ENCODE measurements at places on chromosomes 1 and 21. TPM values are rescaled to one million over a fixed set of nuclear protein-coding genes. Genes with fewer than 3 reads are reported as not detected.

DNA sequence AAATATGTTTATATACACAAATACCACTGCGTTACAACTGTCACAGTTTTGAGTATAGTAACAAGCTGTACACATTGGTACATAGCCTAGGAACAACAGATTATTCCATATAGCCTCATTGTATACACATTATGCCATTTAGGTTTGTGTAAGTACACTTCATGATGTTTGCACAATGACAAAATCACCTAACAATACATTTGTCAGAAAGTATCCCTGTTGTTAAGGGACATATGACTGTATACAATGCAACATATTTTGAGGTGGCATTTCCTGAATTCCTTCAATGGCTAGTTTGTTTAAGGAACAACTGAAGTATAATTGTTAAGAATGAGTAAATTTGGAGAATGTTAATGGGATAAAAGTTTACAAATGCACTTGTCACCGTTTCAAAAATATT, 19.0 kb downstream of the PLPPR5 start:
- DNase-seq, result no peak

- DNase-seq, result no peak
Measured at GRCh38 chr1:60990714-60991090, 91.7 kb upstream of the NFIA start.

DNA sequence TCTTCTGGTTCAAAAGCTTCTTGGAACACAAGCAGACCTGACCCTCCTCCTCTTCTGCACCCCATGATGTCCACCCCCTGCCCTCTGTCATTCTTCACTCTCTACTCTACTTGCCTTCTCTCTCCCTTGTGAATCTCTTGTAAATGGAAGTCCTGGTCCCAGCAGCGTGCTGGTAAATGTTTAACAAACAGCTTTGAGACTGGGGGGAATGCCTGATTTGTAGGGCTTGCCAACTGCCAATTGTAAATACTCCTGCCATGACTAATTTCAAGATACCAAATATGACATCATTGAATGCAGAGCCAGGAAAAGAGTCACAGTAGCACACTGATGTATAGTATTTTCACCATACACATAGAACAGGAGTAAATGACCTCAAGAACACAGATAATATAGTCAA, 40.9 kb upstream of the LRRN2 start:
- no peak for DNase-seq

- no peak for DNase-seq
Measured at GRCh38 chr1:203544485-203544884, 50.5 kb downstream of the OPTC start.

DNA sequence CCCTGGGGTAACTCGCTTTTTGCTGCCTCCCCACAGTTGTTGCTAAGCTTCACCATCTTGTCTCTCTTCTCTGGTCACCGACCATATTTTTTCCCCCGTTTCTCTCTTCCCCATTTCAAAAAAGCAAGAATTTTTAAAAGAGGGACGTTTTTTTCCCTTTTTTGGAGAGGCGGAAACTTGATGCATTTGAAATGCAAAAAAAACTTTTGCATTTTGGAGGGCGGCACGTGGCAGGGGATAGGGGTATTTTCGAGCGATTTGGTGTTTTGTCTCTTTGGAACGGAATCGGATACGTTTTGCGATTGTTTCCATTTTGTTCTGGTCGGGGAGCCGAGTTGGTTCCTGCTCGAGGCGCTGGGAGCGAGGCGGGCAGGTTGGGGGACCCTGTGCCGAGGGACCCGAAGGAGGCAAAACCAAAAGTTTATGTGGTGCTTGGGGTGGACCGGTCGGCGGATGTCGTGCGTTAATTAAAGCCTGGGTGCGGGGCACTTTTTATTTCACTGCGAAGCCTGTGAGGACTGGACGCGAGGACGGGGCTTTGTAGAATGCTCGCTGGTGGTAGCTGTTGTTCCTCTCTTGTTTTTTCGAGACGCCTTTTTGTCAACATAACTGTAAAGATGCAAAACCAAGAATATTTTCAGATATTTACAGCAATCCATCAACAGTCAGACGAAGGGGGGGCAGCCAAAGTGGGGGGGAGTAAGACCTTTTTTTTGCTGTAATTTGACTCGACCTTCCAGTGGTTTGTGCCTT, 884 bp downstream of the H3-3A start:
- DNase-seq, result peak; percentile 29

GRCh38 chr1:209456878-209457277, 126.6 kb upstream of the CAMK1G start:
- DNase-seq, result no peak

DNA sequence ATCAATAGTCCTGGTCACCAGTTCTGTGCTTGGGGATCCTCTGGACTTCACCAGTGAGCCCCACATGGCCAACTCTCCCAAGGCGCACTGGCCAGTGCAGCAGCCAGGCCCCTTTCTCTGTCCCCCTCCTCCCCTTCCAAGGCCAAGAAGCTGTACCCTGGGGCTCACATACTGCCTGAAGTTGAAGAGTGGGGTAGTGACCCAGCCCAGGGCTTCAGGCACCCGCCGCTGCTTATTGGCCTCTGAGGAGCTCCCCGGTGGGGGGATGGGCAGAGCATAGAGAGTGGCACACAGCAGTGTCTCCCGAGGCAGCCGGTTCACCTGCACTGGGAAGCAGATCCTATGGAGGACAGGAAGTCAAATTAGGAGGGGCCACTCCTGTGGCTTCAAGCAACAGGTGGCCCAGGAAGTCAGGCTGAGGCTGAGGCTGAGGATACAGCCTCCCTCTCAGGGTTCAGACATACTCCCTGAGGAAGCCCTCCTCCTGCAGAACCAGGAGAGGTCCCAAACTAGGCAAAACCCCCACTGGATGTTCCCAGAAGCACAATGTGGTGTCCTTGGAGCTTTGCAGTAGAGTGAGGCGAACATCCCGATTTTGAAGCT, 38.2 kb upstream of the PPP1R15B start:
- DNase-seq, result no peak

DNA sequence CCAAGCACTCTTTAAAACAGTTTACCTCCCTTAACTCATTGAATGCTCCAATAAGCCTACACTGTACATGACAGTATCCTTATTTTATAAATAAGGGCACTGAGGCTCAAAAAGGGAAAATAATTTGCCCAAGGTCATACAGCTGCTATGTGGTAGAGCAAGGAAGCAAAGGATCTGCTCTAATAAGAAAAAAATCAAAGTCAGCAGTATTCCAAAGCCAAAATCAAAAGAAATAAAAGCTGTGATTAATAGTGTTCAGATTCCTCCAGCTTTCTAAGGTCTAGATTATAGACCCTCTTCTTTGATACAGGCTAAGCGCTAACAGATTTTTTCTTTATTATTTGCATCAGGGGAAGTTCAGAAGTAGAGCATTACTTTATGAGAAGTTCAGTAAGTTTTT, 39.3 kb downstream of the IL12RB2 start:
- no peak for DNase-seq

GRCh38 chr1:244074559-244075171, 23.6 kb downstream of the ZBTB18 start:
- DNase-seq, result no peak

GRCh38 chr1:89670163-89670562, 37.2 kb downstream of the LRRC8C start:
- no peak for DNase-seq

The ZNF593OS gene
- not detected for total RNA-seq

The OR2M2 gene
- not detected for total RNA-seq

The MCOLN3 gene
- 23.7 TPM for total RNA-seq

The TPTE gene
- total RNA-seq, result not detected
